NCI-H524 (cell line): ENCODE measurements at places on chromosomes 1 and 21.

- no peak for DNase-seq
Observed at GRCh38 chr1:30444850-30445249, 278.5 kb downstream of the MATN1 start.

GRCh38 chr1:154819628-154820590 is 50.2 kb downstream of the KCNN3 start:
- peak; percentile 22 for DNase-seq

DNA sequence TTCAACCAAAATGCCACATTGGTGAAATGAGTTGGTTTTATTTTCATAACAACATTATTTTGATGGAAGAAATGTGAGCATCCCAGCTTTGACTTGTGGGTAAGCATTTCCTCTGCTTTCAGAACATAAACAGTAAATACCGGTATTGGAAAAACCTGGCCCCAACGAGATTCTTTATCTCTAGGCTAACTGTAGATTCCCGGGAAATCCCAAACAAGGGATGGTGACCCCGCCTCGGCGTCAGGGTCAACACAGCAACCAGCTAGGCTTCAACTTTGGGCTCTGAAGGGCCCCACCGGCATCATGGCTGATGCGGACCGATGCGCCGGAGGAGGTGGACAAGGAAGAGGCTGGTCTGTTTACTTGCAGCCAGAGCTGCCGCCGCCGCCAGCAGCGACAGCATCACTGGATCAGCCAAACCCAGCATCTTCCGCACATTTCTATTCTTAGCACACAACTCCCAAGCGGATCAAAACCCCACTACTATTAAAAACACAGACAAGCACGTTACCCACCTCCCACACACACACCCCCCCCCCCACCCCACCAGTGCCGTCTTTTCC is 1.1 kb downstream of the AKT3 start:
- peak; percentile 77 for DNase-seq

DNA sequence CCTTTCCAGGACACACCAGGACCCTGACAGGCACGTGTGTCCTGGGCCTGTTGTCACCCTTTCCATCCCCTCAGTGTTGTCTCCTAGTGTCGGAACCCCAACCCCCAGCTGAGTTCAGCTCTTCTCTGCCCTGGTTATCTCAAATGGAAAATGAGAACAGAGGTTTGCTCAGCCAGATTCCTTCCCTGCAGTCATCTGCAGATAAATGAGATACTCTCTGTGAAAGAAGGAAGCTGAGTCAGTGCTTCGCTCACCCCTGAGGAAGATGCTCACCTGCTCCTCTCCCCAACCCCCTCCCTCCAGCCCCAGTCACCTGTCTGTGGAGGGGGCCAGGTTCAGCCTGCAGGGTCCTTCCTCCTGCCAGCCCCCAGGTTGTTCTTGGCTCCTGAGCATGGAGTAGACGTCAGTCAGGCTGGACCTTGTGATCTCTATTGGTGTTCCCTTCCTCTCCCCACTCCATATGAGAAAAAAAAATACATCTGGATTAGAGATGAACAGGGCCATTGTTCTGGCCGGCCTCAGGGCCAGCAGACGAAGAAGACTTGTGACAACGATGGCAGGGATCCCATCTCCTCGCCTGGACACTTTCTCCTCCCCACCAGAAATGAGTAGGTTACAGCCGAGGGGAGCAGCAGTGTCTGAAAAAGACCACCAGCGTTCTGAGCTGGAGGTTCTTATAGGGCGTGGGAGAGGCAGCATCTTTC is 20.9 kb downstream of the PHGDH start:
- DNase-seq = no peak

- no peak for DNase-seq
Observed at GRCh38 chr1:192896376-192896775, 87.5 kb downstream of the RGS2 start.

DNA sequence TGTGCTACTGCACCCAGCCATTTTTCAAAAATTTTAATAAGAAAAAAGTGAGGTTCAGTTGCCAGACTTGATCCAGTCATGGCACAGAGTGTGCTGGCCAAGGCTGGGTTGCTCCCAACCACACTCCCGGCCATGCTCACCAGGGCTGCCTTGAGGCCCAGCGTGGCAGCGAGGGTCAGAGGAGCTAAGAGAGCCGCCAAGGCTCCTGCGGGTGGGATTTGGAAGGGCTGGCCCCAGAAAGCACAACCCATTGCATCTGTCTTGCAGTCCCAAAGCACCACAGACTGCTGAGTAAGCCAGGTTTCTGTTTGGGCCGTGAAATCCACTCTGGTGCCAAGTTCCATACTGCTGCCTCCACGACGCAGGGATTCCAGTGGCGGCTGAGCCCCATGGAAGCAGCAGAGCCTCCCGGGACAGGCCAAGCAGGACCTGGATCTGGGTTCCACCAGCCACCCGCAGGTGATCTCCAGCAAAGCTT is 22.6 kb downstream of the ZBTB17 start:
- no peak for DNase-seq

DNA sequence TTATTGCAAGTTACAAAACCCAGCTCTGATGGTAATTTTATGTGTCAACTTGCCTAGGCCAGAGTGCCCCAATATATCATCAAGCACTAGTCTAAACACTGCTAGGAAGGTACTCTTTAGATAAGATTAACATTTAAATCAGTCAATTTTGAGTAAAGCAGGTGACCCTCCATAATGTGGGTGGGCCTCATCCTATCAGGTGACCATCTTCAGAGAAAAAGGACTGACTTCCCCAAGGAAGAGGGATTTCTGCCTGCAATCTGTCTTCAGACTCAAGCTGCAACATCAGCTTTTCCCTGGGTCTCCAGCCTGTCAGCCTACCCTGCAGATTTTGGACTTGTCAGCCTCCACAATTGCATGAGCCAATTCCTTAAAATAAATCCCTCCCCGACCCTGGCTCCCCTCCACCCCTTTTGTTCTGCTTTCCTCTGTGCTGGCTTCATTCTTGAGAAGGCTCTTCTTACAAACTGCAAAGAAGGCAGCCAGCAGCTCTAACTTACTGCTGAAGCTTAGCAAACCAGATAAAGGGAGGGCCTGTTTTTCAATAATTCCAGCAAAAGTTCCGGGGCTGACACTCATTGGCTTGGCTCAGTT is 56.4 kb upstream of the RUNX3 start:
- no peak for DNase-seq

DNA sequence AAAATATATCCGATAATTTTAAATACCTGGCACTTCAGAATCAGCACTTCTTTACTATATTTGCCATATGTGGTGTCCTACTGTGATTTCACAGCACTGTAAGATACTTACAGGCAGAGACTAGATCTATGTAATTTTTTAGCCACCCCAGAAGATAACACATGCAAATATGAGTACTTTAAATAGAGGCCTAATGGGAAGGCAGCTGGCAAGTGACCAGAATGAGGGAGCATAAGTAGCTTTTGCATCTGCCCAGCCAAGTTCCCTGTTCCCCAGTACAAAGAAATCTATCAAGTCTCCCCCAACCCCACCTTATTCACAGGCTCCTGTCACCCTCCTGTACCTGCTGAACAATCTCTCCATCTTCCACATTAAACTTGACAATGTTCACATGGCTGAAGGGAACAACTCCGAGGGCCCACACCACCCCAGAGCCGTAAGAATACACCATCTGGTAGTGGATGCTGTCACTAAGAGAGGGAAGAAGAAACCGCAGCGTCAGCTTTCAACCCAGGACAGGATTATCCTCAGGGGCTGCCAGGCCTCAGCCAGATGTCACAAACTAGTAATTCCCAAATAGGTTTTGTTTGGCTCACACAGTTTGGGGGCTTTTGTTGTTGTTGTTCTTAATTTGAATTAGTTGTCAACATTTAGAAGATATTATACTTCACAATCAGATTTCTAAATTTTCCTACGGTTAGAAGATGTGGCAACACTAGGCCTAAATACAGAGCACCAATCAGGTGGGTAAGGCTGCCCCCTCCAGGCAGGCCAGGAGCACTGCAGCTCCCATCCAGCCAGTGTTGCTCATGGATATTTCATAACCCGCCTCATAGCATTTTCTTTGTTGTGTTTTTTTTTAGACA is 10.4 kb downstream of the EMC1 start:
- peak; percentile 85 for DNase-seq

GRCh38 chr21:29384683-29385359 is 86.1 kb downstream of the BACH1 start:
- no peak for DNase-seq
